Inflammatory macrophage (primary cell): ENCODE measurements at places on chromosomes 12 and 14.

DNA sequence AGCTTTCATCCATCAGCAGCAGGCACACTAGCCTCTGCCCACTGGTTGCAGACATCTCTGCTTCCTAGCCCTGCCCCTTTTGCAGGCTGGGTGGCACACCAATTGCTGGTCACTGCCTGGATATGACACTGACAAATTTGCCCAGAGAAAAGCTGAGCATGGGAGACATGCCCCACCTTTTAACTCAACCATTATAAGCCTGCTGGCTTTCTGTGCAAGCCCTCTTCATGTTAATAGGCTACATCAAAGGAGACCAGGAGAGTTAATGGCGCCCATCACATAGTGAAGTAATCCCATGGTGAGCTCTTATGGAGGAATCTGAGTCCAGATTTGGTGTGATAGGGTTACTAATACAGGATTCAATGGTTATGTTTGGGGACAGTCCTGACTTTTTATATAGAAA, 139.2 kb downstream of the KICS2 start:
- DNase-seq: no peak

- no peak for DNase-seq
These were observed 463.2 kb upstream of the MGAT4C start for GRCh38 chr12:86719381-86719780.

DNA sequence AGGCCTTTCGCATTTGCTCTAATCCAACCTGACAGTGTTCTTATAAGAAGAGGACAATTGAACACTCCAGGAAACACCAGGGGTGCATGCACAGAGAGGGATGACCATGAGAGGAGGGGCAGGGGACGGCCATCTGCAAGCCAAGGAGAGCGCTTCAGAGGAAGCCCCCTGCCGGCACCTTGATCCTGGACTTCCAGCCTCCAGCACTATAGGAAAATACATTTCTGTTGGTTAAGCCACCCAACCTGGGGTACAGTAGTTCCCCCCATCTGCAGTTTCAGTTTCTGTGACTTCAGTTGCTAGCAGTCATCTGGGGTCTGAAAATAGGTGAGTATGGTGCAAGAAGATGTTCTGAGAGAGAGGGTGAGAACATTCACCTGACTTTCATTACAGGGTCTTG, 64.7 kb downstream of the CLMN start:
- no peak for DNase-seq

- no peak for DNase-seq
These were observed 31.8 kb upstream of the RPH3A start for GRCh38 chr12:112759786-112760185.

- DNase-seq: no peak
These were observed 668 bp downstream of the TMEM260 start for GRCh38 chr14:56580221-56580711.

GRCh38 chr14:93735206-93735605, 53.1 kb downstream of the PRIMA1 start:
- DNase-seq: no peak

- no peak for DNase-seq
These were observed 56.2 kb downstream of the MIPOL1 start for GRCh38 chr14:37253905-37254304.

GRCh38 chr12:108816652-108817335, 40.6 kb downstream of the SSH1 start:
- DNase-seq: no peak

GRCh38 chr12:86373813-86374212, 117.6 kb upstream of the MGAT4C start:
- no peak for DNase-seq

- no peak for DNase-seq
These were observed 44.8 kb downstream of the PRIMA1 start for GRCh38 chr14:93743270-93744060.

GRCh38 chr12:88904705-88905104, 324.4 kb upstream of the KITLG start:
- DNase-seq: no peak

DNA sequence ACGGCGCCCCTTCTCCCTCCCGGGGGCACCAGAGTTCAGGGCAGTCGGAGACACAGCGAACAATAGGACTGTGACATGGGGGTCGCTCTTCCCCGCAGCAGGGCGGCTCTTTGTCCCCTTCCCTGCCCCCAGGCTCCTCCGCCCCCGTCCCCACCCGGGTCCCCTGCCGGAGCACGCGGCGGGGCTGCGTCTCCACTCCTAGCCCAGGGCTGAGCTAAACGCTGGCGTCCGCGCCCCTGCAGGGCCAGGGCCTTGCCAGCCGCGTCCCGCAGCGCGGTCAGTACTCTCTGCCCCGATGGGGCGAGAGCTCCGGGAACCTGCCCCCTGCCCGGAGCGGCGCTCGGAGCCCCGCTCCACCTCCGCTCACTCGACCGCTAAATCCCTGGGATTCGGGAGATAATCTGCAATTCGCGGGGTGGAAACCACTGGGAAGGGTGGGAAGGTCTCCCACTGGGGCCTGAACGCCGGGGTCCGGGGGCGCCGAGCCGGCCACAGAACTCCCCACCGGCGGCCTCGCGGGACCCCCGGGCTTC, 825 bp upstream of the CCDC85C start:
- no peak for DNase-seq

- no peak for DNase-seq
These were observed 13.5 kb downstream of the C14orf132 start for GRCh38 chr14:96052541-96053247.

GRCh38 chr12:3142386-3142785, 65.2 kb downstream of the TSPAN9 start:
- no peak for DNase-seq

DNA sequence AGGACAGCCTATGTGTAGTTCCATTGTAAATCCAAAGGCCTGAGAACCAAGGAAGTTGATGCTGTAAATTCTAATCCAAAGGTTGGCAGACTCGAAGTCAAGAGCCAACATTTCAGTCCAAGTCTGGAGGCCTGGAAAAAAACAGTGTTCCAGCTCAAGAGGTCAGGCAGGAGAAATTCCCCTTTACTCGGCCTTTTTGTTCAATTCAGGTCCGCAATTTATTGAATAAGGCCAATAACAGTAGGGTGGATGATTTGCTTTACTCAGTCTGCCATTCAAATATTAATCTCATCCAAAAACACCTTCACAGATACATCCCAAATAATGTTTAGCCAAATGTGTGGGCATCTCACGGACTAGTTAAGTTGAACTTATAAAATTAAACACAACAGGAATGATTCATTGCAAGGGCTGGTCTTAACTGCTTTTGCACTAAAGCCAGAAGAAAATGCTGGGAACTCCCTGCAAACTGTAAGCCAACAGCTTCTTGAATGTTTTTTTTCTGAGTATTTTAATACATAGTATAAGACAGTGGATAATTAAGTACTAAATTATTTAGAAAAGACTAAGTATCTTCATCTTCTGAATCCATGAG, 197.4 kb upstream of the GARIN6 start:
- no peak for DNase-seq

DNA sequence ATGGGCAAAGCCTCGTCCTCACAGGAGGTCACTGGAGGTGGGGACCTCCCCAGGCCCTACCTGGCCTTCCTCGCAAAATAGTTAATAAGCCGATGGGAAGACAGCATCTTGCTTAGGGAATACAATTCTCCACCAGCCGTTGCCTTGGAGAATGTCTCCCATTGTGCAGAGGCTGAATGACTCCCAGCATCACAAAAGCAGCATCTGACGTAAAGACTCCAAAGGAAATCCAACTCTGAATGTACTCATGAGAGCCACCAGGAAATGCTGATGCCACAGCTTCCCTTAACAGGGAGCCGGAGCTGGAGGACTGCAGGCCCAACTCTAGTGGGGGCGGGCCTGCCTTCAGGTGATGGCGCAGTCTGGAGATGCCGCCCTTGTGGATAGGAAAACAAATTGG, 15.5 kb downstream of the CCDC63 start:
- no peak for DNase-seq
